ENCODE measurements at places on chromosomes 2 and 18. TPM values are rescaled to one million over a fixed set of nuclear protein-coding genes. Genes with fewer than 3 reads are reported as not detected.

The ALLC gene
- not detected for total RNA-seq

The KCNG2 gene
- total RNA-seq = not detected

The HJURP gene
- 40.4 TPM for total RNA-seq

The MARCHF4 gene
- total RNA-seq = not detected

DNA sequence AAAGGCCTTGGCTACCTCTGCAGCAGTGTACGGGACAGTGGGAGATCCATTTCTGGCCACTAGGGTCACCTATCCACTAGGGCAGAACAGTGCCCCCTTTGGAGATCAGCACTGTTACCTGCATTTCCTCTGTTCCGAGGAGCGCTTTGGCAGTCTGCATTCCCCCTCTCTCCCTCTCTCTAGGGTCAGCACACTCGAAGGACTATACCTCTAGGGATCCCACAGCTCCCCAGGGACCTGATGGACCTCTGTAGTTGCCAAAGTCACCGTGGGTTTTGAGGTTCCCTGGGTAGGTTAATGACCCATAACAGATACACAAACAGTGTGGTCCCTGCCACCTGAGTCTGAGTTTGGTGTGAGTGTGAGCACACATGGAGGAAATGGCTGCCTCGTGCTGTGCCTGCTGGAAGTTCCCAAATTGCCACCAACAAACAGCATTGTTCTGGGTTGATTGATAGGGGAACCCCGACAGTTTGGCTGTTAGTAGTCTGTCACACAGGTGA is 99.8 kb upstream of the VWC2L start:
- no peaks in the 10 kb centered on the region for H3K27me3 ChIP-seq
- H3K4me3 ChIP-seq = no peak overlapping the region
- H3K27ac ChIP-seq = no peak overlapping the region
- no peak for DNase-seq
- H3K36me3 ChIP-seq = no peaks in the 10 kb centered on the region

All from activated T-helper 1 cell treated with anti-CD3 and anti-CD28 coated beads, Interleukin-12 subunit alpha, Interleukin-12 subunit beta, Interleukin-2, Interleukin-4 antibody, amounts not matched to agents 30 ng/mL and 10 ng/mL and 1 ng/mL, durations not matched to agents 14 hours and 24 hours and 36 hours (primary cell).